ENCODE measurements at places on chromosomes 3 and 15.
A peak's percentile ranks its signal among the peaks of the same experiment; 100 is the strongest.

DNA sequence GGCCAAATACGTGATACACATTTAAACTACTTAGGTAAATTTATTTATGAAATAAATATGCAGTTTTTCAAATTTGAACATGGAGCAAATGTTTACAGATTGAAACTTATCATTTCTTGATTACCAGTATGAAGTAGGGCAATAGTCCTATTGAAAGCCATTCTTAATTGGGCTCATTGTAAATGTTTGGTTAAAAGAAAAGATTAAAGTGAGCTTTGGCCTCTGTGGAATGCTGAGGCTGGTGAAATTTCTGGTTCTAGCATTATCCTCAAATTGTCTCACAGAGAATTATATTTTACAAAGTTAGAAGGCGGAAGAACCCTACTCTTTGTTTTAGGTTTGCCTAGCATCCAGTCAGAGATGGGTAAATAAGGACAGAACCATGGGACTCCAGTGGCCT, 73.2 kb downstream of the SAMMSON start:
- no peak for DNase-seq

GRCh38 chr15:42796955-42797782, 60.2 kb upstream of the CDAN1 start:
- DNase-seq = no peak

DNA sequence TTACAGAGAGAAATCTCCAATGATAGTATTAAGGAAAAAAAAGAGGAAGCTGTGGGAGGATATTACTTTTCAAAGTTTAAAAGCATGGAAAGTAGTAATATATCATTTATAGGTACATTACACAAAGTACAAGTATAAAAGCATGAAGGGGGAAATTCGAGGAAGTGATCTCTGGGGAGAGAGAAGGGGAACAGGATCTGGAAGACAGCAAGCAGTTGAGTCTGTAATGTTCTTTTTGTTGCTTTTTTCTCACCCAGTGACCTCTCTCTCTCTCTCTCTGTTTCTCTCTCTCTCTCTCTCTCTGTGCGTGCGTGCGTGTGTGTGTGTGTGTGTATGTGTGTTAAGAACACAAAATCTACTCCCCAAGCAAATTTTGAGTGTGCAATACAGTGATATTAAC, 10.2 kb downstream of the C3orf20 start:
- DNase-seq = no peak

- peak; percentile 61 for DNase-seq
Measured at GRCh38 chr3:20041197-20041780, 1.0 kb downstream of the KAT2B start.
